Stimulated activated CD4-positive, alpha-beta T cell treated with anti-CD3 and anti-CD28 coated beads, TNF-alpha, amount 100 ng/mL, for 1 hour (primary cell): ENCODE measurements at places on chromosomes 1 and 21.

DNA sequence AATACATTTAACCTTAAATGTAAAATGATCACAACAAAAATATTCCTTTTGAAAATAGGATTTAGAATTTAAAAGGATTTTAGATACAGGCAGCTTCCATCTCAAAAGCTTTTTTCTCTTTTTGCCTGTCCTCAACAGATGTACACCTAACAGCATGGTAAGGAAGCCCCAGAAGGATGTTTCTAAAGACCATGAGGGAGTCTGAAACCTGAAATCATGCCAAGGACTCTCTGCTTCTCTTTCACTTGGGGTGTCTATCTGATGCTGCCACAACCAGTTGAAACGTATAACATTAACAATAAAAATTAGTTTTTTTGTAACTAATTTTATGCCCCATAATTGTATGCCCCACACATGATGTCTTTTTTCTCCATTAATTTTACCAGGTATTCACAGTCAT, 5.4 kb upstream of the ZNF281 start:
- DNase-seq: no peak

DNA sequence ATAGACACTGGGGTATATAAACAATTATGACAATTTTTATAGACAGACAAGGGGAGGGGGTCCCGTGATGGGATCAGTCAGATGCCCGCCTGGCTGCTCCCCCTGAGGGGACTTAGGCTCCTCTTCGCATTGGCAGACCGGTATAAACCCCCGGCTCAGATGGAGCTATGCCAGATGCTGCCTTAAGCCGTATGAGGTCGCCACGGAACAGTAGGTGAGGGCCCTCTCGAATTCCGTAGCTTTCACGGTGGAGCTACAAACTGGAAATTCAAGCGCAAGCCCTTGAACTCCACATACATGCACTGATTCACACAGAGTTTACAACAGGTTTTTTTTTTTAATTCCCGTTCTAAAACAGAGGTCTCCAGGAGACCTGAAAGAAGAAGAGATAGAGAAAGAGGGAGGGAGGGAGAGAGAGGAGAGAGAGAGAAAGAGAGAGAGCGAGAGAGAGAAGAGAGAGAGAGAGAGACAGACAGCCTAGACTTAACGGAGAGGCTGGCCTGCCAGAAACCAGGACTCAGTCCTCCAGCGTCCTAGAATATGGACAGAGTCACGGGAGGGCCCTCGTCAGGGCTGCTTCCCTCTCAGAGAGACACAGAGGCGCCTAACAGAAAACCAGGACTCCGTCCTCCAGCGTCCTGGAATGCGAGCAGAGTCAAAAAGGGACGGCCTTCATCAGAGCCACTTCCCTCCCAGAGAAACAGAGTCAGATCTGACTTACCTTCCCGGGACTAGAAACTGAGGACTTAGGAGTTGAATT, 24.4 kb upstream of the TMEM54 start:
- DNase-seq: no peak

DNA sequence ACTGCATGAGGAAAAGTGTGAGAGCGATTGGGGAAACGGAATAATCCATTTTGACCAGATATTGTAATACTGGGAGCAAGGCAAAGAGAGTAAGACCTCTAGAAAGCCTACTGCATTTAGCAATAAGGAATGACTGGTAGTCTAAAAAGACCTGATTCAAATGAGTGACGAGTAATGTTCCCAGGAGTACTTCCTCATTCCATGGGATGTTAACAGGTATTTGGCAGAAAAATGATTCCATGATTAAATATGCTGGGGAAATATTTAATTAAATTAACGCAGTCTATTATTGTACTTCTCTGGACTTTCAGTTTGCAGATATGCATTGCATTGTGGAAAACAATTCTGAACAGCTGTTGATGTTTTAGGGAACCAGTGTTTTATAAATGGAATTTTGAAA, 105.5 kb downstream of the RPE65 start:
- no peak for DNase-seq

GRCh38 chr1:207644166-207644851, 624 bp upstream of the CR1L start:
- DNase-seq: no peak

DNA sequence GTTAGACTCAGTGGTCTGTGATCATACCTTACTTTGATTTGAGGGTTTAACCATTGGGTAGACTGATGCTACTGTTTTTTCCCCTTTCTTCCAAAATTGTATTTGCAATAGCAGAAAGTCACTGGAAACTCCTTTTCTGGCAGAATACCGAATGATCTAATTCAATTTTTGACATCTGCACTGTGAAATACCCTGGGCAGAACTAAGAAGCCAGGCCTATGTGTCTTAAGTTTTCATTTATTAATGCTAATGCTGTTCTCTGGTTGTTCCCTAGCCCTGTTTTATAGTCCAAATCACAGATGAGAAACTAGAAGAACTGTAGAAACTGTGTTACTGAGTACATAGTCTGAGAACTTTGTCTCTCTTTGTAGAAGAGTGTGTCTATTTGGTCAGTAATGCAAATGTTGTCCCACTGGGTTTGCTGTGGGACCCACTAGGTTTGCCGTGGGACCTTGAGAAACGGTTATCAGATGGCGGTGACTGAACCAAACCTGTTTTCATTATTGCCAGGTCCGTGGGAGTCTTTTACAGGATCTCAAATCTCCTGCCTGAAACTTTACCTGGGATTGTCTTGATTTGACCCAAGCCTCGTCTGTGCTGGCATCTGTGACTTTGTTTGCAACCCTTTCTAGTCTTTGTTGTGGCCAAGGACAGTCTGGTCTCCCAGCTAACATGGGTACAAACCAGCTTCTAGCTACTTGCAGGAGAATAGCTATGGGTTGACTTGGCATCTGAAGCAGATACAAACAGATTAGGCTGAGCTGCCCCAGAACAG, 41.4 kb downstream of the PEX14 start:
- no peak for DNase-seq

DNA sequence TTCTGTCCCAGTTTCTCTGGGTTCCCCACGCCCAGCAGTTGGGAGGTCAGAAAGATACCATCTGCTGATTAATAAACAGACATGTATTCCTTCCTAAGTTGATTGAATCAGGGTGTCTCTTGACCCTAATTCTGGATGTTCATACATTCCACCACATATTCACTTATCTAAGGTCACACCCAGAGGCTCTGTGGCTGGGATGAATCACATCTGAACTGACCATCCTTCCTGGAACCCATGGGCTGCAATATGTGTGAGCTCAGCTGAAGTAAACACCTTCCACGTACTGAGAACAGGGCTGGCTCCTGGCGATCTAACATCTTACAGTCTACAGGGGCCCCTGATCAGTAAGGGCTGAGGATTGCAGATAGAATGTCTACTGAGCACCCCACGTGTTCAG, 20.5 kb upstream of the TRABD2B start:
- DNase-seq: no peak

DNA sequence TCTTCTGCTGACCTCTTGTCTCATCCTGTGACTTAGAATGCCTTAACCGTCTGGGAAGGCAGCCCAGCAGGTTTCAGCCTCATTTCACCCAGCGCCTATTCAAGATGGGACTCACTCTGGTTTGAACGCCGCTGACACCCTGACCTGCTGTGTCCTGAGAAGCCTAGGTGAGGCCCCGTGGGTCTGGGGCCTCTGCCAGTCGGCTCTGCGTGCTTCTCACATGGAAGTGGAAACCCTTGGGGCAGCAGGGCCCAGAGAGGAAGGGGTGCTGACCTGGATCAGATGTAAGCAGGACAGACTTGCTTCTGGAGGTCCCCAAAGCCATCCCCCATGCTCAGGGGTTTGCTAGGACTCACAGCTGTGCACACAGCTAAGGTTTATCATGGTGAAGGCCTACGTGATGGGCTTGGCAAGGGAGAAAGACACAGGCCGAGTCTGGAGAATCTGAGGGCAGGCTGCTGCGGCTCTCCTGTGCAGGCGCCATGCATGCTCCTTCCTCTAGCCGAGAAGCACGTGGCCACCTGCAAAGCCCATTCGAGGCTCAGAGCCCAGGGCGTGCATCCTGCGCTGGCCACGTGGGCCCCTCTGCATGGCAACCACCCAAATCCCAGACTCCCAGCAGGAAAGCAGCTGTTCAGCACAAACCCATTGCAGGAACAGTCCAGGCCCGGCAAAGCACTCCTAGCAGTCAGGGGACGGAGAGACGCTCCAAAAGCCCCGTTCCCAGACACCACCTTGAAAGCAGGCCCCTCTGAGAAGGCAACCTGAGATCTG, 3.8 kb downstream of the TRPM2 start:
- DNase-seq: no peak

GRCh38 chr1:219099307-219099706, 74.4 kb upstream of the LYPLAL1 start:
- DNase-seq: no peak

- no peak for DNase-seq
Measured at GRCh38 chr1:235045034-235045690, 83.5 kb downstream of the TOMM20 start.

- DNase-seq: no peak
Measured at GRCh38 chr1:243264717-243265116, 8.9 kb downstream of the SDCCAG8 start.

GRCh38 chr1:225253784-225254183, 174.1 kb downstream of the LBR start:
- DNase-seq: no peak

DNA sequence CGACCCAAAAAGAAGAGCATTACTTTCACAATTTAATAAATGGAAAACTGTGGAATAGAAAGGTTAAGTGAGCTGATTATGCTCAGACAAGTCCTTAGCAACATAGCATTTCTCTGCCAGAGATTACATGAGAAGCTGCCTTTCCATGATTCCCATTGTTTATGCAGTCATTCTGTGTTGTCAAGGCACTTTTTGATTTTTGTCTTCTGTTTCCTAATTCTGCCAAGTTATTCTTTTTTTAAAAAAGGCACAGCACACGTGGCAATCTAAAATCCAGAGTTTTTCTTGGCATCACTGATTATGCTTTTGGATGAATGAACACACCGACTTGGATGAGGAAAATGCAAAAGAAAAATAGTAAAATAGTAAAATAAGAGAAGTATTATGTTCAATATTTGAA, 185.0 kb downstream of the RGS7 start:
- DNase-seq: no peak

DNA sequence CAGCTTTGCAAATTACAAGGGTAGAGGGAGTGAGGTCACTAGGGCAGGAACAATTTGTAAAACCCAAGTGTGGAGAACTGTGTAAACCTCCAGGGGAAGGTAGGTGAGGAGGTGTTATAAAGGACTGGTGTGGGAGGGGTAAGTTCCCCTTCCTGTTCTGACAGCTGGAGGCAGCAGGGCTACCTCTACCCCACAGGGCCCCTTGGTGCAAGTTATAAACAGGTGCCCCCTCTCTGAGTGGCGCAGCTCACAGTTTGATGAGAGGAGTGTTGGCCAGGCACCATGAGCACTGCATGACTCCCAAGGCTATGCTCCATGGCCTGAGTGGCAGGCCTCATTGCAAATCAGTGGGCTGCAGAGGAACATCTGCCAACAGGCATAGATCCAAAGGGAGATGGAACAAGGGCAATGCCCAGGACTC, 41.0 kb downstream of the MFSD2A start:
- no peak for DNase-seq

DNA sequence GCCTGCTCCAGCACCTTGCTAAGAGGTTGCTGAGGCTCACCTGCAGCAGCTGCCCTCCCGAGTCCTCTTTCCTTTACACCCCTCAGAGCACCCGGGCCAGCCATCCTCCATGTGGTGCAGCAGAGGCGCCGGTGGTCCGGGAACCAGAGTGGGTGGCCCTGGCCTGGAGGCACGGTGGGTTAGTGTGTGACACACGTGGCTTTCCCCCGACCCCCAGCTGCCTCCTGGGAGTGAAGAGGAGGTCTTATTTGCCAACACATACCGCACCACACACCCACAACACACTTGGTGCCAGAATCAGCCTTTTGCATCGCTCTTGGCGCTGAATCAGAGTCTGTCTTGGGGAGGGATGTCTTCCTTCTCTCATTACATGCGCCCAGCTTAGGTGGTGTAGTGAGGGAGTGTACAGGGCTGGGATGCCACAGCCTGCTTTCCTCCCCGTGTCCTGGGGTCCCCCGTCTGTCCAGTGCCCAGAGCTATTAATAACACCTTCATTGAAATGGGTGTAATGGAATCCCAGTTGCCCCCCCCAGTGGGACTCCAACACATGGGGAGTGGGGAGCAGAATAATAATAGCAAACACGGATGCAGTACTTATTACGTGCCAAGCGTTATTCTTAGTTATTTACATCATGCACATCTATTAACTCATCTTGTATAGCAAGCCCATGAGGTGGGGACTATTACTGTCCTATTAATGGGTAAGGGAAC, 38.2 kb downstream of the MAPKAPK2 start:
- no peak for DNase-seq

DNA sequence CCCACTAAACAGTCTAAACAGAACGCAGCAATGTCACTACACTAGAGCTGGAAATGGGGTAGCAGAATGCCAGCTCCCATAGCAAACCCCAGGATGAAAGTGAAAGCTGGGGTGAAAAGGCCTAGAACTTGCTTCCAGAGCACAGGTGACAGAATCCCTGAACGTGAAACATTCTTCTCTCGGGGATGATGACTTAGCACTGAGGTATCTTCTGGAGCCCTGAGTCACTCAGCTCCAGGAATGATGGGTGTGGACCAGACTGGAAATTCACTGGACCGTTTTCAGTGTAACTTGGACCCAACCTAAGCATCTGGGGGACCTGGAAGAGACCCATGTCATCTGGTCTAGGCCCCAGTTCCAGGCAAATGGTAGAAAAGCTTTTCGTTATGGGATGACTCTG, 108.9 kb downstream of the CDC7 start:
- no peak for DNase-seq

DNA sequence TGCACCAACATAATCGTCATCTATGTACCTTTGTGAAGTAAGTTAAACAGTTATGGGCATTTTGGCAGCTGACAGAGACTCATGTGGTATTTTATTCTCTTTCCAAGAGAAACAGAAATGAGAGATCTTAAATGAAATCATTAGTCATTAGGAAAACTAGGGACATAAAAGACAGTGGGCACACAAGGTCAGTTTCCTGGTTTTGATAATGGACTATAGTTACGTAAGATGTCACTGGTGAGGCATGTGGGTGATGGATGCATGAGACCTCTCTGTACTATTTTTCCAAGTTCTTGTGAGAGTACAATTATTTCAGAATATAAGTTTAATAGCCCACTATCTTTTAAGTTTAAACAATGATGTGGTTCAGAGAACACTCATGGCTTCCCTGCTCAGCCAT, 216.9 kb downstream of the APP start:
- no peak for DNase-seq

GRCh38 chr1:7219031-7219430, 433.8 kb downstream of the CAMTA1 start:
- DNase-seq: no peak

- DNase-seq: no peak
Measured at GRCh38 chr1:180598333-180598974, 33.4 kb upstream of the XPR1 start.

- no peak for DNase-seq
Measured at GRCh38 chr1:110538921-110539320, 19.9 kb upstream of the KCNA10 start.

DNA sequence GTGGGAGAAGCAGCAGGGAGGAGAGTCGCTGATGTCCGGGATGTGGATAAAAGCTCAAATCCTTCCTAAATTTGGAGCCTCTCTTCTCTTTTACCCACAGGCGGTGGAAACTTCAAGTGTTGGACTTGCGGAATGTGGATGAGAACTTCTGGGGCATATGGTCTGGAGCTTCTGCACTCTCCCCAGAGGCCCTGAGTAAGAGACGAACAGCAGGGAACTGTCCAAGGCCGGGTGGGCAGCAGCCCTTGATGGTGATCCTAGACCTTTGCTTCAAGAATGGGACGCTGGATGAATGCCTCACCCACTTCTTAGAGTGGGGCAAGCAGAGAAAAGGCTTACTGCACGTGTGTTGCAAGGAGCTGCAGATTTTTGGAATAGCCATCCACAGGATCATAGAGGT, 1.9 kb downstream of the PRAMEF12 start:
- DNase-seq: no peak
